ENCODE measurements at places on chromosomes 3 and 15. TPM values are rescaled to one million over a fixed set of nuclear protein-coding genes. Genes with fewer than 3 reads are reported as not detected.

DNA sequence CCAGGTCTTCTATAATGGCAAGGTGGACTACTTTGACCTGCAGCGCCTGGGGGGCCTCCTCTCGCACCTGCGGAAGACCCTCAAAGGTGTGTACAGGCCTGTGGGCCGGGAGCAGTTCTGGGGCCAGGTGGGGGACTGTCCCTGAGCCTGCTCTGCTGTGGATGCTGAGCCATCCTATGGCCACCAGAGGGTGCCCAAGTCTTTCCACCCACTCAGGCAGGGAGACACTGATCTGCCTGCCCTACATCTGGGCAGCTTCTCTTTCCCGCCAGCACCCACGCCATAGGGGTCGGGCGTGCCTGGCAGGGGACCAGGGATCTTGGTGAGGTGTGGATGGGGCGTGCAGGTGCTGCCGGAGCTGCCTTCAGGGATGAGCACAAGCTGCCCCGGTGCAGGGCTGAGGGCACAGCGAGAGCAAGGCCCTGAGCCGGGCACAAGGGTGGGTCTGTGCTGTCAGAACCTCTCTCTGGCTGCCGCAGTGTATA is 14.1 kb downstream of the RNF123 start:
- no peaks in the 10 kb centered on the region for H3K27me3 ChIP-seq
- H3K27ac ChIP-seq, result no peak overlapping the region
- no peaks in the 10 kb centered on the region for H3K4me1 ChIP-seq
- H3K4me3 ChIP-seq, result no peak overlapping the region
- peak; percentile 60 for DNase-seq
- peaks cover 80% of the 10 kb centered on the region for H3K36me3 ChIP-seq

Gene A4GNT
- not detected for total RNA-seq

DNA sequence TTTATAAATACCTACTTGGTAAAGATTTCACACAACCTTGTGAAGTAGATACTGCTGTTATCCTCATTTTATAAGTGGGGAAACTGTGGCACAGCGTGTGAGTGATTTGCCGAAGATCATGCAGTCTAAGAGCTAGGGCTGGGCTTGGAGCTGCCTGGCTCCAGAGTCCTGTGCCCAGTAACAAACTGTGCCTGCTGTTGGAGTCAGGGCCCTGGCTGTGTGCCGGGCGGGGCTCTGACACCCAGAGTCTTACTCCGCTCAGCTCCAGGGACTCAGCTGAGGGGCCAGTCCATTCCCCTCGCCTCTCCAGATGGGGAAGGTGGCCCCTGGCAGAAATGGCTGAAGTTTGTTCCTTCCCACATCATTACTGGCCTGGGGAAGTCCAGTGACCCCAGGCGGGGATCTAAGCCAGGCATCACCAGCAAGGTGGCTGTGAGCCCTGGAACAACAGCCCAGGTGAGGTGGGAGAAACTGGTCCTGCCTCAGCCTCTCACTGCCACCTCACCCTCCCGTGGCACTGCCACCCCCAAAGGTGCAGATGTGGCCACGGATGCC is 17.3 kb upstream of the PLXNA1 start:
- H3K36me3 ChIP-seq, result no peaks in the 10 kb centered on the region
- H3K27me3 ChIP-seq, result no peaks in the 10 kb centered on the region
- no peak overlapping the region for H3K27ac ChIP-seq
- DNase-seq, result no peak
- no peak overlapping the region for H3K4me3 ChIP-seq

Gene SH3GL3
- not detected for total RNA-seq

DNA sequence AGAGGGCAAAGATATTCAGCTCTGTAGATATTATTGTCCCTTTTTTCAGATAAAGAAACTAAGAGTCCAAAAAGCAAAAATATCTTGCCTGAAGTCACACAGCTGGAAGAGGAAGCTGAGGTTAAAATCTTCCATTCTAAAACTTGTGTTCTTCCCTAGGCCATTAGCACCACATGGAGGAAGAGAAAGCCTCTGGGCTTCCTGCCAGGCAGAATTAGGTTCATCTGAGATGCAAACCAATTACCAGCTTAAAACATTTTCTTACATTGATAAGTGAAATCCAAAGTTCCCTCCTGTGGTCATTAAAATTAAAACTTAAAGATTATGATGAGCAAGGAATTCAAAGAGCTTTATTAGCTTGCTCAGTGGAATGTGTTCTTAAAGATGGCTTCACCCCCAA is 235.3 kb upstream of the SETMAR start:
- H3K4me3 ChIP-seq, result no peak overlapping the region
- no peaks in the 10 kb centered on the region for H3K36me3 ChIP-seq
- H3K4me1 ChIP-seq, result no peaks in the 10 kb centered on the region
- H3K27ac ChIP-seq, result no peak overlapping the region

GRCh38 chr3:58536501-58537411 is at the start of gene ACOX2:
Gene ACOX2, minus strand, starts transcription at chr3:58537190. Its CDS starts 2,084 bp downstream, at chr3:58535106.
- H3K4me1 ChIP-seq, result peaks cover 6% of the 10 kb centered on the region
- no peaks in the 10 kb centered on the region for H3K36me3 ChIP-seq
- DNase-seq, result no peak
- no peak within 1 kb of the TSS for H3K27ac ChIP-seq
- H3K4me3 ChIP-seq, result no peak within 1 kb of the TSS

DNA sequence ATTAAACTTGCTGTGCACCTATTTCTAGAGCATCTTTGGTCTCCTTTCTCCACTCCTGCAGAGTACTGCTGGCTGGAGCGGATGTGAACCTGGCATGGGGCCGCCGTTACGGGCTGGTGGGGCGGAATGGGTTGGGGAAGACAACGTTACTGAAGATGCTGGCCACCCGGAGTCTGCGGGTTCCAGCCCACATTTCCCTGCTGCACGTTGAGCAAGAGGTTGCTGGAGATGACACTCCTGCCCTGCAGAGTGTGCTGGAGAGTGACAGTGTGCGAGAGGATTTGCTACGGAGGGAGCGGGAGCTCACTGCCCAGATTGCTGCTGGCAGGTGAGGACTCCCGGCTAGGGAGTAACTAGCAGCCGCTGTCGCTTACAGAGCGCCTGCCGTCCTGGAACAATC is 2.1 kb downstream of the ABCF3 start:
- peaks cover 73% of the 10 kb centered on the region for H3K36me3 ChIP-seq
- H3K27ac ChIP-seq, result no peak overlapping the region
- no peaks in the 10 kb centered on the region for H3K27me3 ChIP-seq
- peaks cover 24% of the 10 kb centered on the region for H3K4me1 ChIP-seq
- DNase-seq, result no peak
- no peak overlapping the region for H3K4me3 ChIP-seq

Gene IMP3
- 32.3 TPM for total RNA-seq

DNA sequence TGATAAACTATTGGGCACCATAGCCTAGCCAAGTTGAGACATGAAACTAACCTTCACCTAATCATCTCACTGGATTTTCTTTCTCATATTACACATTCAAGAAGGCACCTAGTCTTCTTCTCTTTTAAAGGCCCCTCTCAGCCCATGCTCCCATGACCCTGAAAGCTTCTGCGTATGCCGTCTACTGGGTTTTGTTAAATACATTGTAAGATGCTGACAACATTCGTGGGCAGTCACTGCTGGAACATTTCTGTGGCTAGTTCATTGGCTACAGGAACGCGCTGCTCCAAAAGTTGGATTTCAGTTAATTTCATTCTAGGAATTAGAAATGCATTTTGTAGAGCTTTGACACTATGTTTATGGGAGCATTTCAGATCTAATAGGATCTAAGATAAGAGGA is 52.3 kb upstream of the CHD2 start:
- no peaks in the 10 kb centered on the region for H3K27me3 ChIP-seq
- no peak for DNase-seq
- H3K36me3 ChIP-seq, result no peaks in the 10 kb centered on the region
- H3K27ac ChIP-seq, result peak overlapping the region; percentile 72
- no peak overlapping the region for H3K4me3 ChIP-seq
- H3K4me1 ChIP-seq, result peaks cover 20% of the 10 kb centered on the region

DNA sequence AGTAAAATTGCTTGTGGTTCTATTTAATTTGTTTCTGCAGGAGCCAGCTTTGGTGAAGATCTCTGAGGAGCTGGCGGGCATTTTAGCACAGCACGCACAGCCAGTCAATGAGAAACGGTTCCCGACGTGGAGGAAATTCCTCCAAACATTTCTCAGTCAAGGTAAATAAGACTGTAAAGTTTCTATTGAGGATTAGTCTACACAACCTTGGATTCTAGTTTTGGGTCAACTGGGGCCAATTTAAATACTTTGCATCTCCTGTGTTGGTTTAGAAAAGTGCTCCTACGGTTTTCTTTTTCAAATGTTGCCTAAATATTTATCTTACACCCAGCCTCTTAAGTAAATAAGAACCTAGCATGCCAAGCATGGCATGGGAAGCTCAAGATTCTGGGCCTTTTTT is 104.0 kb upstream of the C15orf61 start:
- DNase-seq, result no peak
- H3K4me3 ChIP-seq, result no peak overlapping the region
- H3K4me1 ChIP-seq, result no peaks in the 10 kb centered on the region
- H3K27ac ChIP-seq, result no peak overlapping the region
- H3K36me3 ChIP-seq, result no peaks in the 10 kb centered on the region

- H3K4me3 ChIP-seq, result no peak overlapping the region
- DNase-seq, result no peak
- no peak overlapping the region for H3K27ac ChIP-seq
- no peaks in the 10 kb centered on the region for H3K27me3 ChIP-seq
- H3K36me3 ChIP-seq, result no peaks in the 10 kb centered on the region
- no peaks in the 10 kb centered on the region for H3K4me1 ChIP-seq
Observed at GRCh38 chr3:188453431-188454384, 299.8 kb downstream of the LPP start.

Gene ARPP21
- total RNA-seq, result not detected

- H3K4me3 ChIP-seq, result no peak overlapping the region
- H3K27ac ChIP-seq, result no peak overlapping the region
- no peaks in the 10 kb centered on the region for H3K4me1 ChIP-seq
- no peaks in the 10 kb centered on the region for H3K27me3 ChIP-seq
- no peak for DNase-seq
Observed at GRCh38 chr15:78397382-78397781, 40.6 kb upstream of the IREB2 start.

DNA sequence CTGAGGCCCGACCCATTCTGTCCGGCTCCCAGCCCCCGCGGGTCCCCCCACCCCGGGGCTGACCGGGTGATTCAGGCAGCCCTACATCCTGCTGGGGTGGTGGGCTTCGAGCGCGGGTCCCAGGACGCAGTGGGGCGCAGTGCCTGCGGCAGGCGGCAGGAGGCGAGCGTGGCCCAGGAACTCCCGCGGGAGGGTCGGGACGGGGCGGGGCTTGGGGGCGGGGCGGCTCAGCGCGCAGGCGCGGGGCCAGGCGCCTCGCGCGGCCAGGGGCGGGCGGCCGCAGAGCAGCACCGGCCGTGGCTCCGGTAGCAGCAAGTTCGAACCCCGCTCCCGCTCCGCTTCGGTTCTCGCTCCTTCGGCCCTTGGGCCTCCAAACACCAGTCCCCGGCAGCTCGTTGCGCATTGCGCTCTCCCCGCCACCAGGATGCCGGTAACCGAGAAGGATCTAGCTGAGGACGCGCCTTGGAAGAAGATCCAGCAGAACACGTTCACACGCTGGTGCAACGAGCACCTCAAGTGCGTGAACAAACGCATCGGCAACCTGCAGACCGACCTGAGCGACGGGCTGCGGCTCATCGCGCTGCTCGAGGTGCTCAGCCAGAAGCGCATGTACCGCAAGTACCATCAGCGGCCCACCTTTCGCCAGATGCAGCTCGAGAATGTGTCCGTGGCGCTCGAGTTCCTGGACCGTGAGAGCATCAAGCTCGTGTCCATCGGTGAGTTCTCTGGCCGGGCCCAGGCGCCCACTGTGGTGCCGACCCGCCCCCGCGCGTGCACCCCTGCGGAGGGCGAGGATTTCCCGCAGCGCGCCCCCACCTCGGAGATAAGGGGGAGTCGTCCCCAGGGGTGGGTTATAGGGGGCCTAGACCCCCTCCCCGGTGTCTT is at the start of gene FLNB:
Gene FLNB (plus strand): TSS at position 282 of the 885 bp plus-strand sequence. CDS start 143 bp downstream, at position 425.
- peak within 1 kb of the TSS; percentile 66 for H3K27ac ChIP-seq
- H3K27me3 ChIP-seq, result no peaks in the 10 kb centered on the region

GRCh38 chr15:78795043-78795442 is 16.2 kb downstream of the ADAMTS7 start:
- no peaks in the 10 kb centered on the region for H3K36me3 ChIP-seq
- no peak overlapping the region for H3K27ac ChIP-seq
- no peaks in the 10 kb centered on the region for H3K4me1 ChIP-seq
- H3K4me3 ChIP-seq, result no peak overlapping the region

- no peak overlapping the region for H3K4me3 ChIP-seq
- no peak for DNase-seq
- H3K27me3 ChIP-seq, result no peaks in the 10 kb centered on the region
- no peaks in the 10 kb centered on the region for H3K36me3 ChIP-seq
- H3K4me1 ChIP-seq, result peaks cover 10% of the 10 kb centered on the region
- H3K27ac ChIP-seq, result no peak overlapping the region
Observed at GRCh38 chr3:142152384-142152783, 3.0 kb upstream of the TFDP2 start.

Gene CCR9
- 0.66 TPM for total RNA-seq

- H3K4me3 ChIP-seq, result no peak overlapping the region
- H3K27ac ChIP-seq, result no peak overlapping the region
- H3K27me3 ChIP-seq, result no peaks in the 10 kb centered on the region
- no peaks in the 10 kb centered on the region for H3K4me1 ChIP-seq
Observed at GRCh38 chr15:66224946-66225345, 28.6 kb downstream of the MEGF11 start.

Gene ALDH1A2
- total RNA-seq, result not detected

GRCh38 chr3:127614928-127615589 is 13.9 kb upstream of the PODXL2 start:
- no peak overlapping the region for H3K4me3 ChIP-seq
- H3K36me3 ChIP-seq, result no peaks in the 10 kb centered on the region
- DNase-seq, result no peak
- no peaks in the 10 kb centered on the region for H3K27me3 ChIP-seq
- no peak overlapping the region for H3K27ac ChIP-seq

DNA sequence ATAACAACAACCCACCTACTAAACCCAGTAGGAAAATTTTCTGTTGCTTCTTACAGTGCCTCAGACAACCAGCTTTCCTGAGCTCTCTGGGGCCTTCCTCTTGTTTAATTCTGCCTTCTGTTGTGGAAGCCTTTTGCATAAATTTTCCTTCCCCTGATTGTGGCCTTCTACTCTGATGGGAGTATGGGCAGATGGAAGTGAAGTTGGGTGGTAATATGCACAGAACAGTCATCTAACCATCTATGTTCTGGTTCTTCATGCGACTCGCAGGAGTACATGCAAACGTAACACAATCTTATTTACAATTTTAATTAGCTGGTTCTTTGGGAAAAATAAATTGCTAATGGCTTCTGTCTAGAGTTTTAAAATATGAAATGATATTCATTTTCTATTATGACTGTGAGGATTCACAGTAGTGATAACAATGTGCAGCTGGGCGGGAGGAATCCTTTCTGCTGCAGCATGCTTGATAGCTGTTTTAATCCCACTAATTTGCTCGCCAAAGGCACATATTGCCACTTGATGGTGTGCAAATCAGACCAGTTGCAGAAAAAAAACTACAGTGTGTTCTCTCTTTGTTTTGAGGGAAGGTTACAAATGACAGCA is 311.5 kb upstream of the ROPN1 start:
- H3K27ac ChIP-seq, result no peak overlapping the region
- no peaks in the 10 kb centered on the region for H3K36me3 ChIP-seq
- no peak overlapping the region for H3K4me3 ChIP-seq

Gene NPAP1
- not detected for total RNA-seq

Gene CPB1
- not detected for total RNA-seq

Gene APH1B
- 29.1 TPM for total RNA-seq

DNA sequence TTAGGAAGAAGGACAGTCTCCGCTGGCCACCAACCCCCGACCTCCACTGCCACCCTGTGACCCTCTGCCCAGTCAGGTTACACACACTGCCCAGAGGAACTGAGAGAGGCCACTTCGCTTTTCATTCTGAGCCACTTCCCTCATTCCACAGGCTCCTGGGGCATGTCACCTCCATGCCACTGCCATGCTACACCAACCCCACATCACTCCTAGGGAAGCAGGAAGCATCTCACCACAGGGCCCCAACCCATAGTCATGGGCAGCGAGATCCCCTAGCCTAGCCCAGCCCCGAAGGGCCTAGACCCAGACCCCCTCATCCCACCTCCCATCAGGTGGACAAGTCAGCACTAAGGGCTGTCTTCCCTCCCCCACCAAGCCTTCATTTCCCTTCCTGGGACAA is 1.4 kb downstream of the PLCB2 start:
- H3K4me1 ChIP-seq, result peaks cover 22% of the 10 kb centered on the region

Gene LAMB2
- 1.2 TPM for total RNA-seq

Measured in naive thymus-derived CD4-positive, alpha-beta T cell (primary cell).